ENCODE measurements at places on chromosomes 13 and 19.

- no peak for DNase-seq
These were observed 107.0 kb downstream of the KL start for GRCh38 chr13:33123066-33123859.

- no peak for DNase-seq
These were observed 46.9 kb downstream of the FNDC3A start for GRCh38 chr13:49022472-49023144.

- DNase-seq: peak; percentile 81
These were observed 811 bp downstream of the ARMC6 start for GRCh38 chr19:19034204-19034624.

- no peak for DNase-seq
These were observed 820.6 kb downstream of the PCDH9 start for GRCh38 chr13:66409542-66409941.

GRCh38 chr19:49852631-49853126, 1.7 kb downstream of the PTOV1 start:
- DNase-seq: no peak

- DNase-seq: no peak
These were observed 519 bp downstream of the ZNF551 start for GRCh38 chr19:57682226-57682766.

- DNase-seq: no peak
These were observed 18.4 kb downstream of the ADGRL1 start for GRCh38 chr19:14187561-14187960.
